ENCODE measurements at places on chromosomes 2 and 18. TPM values are rescaled to one million over a fixed set of nuclear protein-coding genes. Genes with fewer than 3 reads are reported as not detected.

DNA sequence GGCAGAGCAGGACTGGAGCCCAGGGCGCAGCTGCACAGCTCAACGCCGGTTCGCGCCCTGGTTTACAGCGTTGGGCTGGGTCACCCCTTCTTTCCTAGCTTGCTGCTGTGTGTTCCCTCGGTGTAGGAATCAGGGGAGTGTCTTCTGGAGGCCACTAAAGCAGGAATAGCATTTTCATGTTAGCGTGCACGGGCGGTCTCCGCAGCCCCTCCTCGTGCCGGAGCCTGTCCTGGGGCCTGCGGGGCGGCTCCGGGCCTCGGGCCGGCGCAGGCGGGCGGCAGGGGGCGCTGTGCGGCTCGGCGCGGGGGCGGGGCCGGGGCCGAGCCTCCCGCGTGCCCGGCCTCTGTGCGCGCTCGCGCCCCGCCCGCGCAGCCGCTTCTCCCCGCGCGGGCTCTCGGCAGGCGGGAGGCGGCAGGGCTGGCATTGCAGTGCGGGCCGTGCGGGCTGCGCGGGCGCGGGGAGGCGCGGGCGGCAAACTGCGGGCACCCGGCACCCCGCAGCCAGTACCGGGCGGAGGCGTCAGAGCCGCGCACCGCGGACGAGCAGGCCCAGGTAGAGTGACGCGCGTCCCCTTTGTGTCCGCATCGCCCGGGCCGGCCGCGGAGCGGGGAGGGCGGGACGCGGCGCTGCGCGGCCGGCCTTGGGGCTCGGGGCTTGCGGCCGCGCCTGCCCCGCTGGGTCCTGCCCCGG, at the start of gene RNF144A:
Gene RNF144A, plus strand, starts transcription at position 342 of the 690 bp plus-strand sequence. CDS start 79,515 bp downstream, outside the sequence.
- DNase-seq, result peak; percentile 84

- no peak for DNase-seq
These were observed 129.9 kb downstream of the SOCS6 start for GRCh38 chr18:70418546-70419311.

GRCh38 chr2:237192881-237193280, 107.2 kb downstream of the COPS8 start:
- no peak for DNase-seq

GRCh38 chr2:1129982-1130381, 179.3 kb downstream of the SNTG2 start:
- DNase-seq, result no peak

- peak; percentile 78 for DNase-seq
These were observed 66.7 kb upstream of the HAAO start for GRCh38 chr2:42859006-42859552.

Gene RAPGEF4
- total RNA-seq, result 8.7 TPM

Gene GPAT2
- 0.47 TPM for total RNA-seq

Gene SERPINB2
- total RNA-seq, result not detected

Gene SKA1
- 2.0 TPM for total RNA-seq

Gene SP9
- not detected for total RNA-seq

Data from glutamatergic neuron (in vitro differentiated cells).